Calu3 (cell line): ENCODE measurements at places on chromosomes 12 and 14. TPM values are rescaled to one million over a fixed set of nuclear protein-coding genes. Genes with fewer than 3 reads are reported as not detected.

Gene SLC10A1
- total RNA-seq: not detected in 2 replicates

Gene KRT72
- total RNA-seq: not detected in 2 replicates

Gene LALBA
- not detected in 2 replicates for total RNA-seq

Gene PLCZ1
- total RNA-seq: not detected in 2 replicates

Gene PLEK2
- total RNA-seq: 34.8 and 39.5 TPM in 2 replicates

Gene IGFBP6
- 25.4 and 67.0 TPM in 2 replicates for total RNA-seq

Gene NRL
- total RNA-seq: 1.8 and 2.3 TPM in 2 replicates

Gene PROX2
- total RNA-seq: not detected in 2 replicates

Gene TNS2
- total RNA-seq: 1.3 and 4.7 TPM in 2 replicates

Gene ACOT4
- total RNA-seq: 1.1 and 1.6 TPM in 2 replicates

Gene FGF23
- total RNA-seq: not detected in 2 replicates

Gene KRAS
- 29.5 and 35.2 TPM in 2 replicates for total RNA-seq

Gene MLEC
- total RNA-seq: 268 and 290 TPM in 2 replicates

Gene TAS2R20
- total RNA-seq: 2.4 and 3.3 TPM in 2 replicates

Gene UBE3B
- 48.6 and 59.2 TPM in 2 replicates for total RNA-seq

Gene RTL1
- total RNA-seq: 0.12 and 0.24 TPM in 2 replicates

Gene LRRC10
- not detected in 2 replicates for total RNA-seq
